ENCODE measurements at places on chromosomes 5 and 9.
A peak's percentile ranks its signal among the peaks of the same experiment; 100 is the strongest.

DNA sequence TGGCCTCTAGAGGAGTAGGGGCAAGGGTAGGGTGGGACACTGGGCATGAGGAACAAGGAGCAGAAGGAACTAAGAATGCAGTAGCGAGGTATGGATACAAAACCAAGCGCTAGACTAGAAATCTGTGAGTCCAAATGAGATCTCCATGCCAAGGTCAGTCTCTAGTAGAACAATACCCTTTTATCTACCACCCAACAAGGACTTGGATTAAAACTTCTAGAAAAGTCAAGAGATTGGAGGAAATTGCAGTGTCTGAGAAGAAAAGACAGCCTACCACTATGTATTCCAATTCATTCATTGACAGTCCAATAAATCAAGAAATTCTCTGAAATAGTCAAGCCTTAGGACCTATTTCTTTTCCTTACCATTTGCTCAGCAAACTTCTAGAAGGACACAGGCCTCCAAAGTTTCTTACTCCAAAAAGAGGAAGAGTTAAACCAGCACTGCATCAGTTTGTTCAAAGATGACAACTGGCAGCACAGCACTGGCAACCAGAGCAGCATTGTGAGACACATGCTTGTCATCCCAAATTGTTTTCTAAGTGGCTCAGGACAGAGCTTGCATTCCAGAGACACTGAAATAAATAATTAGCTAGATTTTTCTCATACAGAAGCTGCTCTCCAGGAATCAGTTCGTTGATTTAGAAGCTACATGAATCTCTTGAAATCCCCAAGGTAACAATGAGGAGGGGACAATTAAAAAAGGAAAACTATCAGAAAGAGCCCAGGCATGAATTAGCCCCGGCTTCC, 22.6 kb downstream of the ABCA1 start:
- no peak for DNase-seq

- DNase-seq = no peak
Measured at GRCh38 chr5:54207566-54207965, 102.8 kb downstream of the ARL15 start.

- no peak for DNase-seq
Measured at GRCh38 chr9:113397203-113397631, 3.9 kb downstream of the ALAD start.

DNA sequence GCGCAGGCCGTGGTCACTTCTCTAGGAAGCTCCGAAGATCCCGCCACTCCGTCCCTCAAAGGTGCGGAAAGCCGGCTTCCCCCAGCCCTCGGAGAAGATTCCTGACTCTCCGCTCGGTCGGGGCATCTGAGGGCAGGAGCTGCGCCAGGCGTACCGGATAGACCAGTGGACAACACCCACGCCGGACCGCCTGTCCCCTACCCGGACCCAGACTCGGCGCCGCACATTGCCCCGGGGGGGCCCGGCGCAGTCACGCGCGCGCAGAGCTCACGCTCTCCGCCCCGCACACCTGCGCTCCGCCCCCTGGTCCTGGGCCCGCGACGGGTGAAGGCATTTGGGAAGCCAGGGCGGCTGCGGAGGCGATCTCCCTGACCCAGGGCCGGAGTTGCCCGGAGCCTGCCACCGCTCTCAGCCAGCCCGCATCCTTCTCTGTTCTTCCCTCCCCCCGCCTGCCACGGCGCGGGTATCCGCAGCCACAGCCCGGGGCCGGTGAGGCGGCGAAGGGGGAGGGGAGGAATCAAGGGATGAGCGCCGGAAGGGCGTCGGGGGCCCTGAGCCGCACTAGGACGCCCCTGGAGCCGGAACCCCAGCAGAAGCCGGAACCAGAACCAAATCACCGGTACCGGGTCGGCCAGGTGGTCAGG, 448 bp downstream of the RELL2 start:
- no peak for DNase-seq

GRCh38 chr5:38555354-38556087, 925 bp downstream of the LIFR start:
- DNase-seq = no peak

DNA sequence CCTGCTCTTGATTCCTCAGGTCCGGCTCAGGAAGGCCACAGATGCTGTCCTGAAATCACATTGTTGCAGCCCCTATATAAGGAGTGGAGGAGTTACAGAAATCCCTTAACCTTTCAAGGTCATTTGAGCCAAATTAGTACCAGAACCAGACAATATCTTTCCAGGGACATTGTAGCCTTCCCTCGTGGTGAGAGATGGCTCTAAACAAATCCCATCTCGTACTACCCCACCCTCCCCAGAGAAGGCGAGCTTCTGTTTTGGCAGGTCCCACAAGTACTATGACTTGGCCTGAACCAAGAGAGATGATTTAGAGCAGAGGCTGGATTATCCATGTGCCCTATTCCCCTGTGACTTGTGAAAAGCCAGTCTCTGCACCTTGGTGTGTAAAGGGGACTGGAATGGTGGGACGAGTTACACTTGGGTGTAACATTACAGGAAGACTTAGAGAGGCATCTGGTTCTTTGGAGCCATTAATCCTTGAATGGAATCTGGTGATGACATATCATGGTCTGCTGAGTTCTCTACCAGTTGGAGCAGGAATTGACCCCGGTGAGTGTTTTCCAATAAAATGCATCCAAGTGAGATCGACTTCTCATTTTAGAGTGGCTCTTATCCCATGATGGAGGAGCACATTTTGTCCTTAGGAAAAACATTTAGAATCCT, at the start of gene FAM240B:
Gene FAM240B, minus strand, starts transcription at position 51 of the 663 bp plus-strand sequence. CDS start 16,134 bp downstream, outside the sequence.
- peak; percentile 14 for DNase-seq
